Astrocyte (in vitro differentiated cells and primary cell): ENCODE measurements at places on chromosomes 3 and 15. TPM values are rescaled to one million over a fixed set of nuclear protein-coding genes. Genes with fewer than 3 reads are reported as not detected.

Gene HYAL1
- total RNA-seq, result 0.27 and 0.46 TPM in 2 replicates

Gene ACP3
- not detected in 2 replicates for total RNA-seq

Gene PTPN23
- total RNA-seq, result 40.3 and 40.4 TPM in 2 replicates

Gene CD200
- total RNA-seq, result 11.1 and 13.2 TPM in 2 replicates
